RPMI7951 (cell line): ENCODE measurements at places on chromosomes 1 and 21. TPM values are rescaled to one million over a fixed set of nuclear protein-coding genes. Genes with fewer than 3 reads are reported as not detected.

HFM1 gene
- total RNA-seq = not detected in 2 replicates

LIN28A gene
- total RNA-seq = not detected in 2 replicates

GRCh38 chr1:35030756-35031446 lies 844 bp downstream of the ZMYM6 start:
- peak; percentile 48 for DNase-seq

VSIG8 gene
- 0.20 TPM in 1 of 2 replicates, not detected in the other for total RNA-seq

DNA sequence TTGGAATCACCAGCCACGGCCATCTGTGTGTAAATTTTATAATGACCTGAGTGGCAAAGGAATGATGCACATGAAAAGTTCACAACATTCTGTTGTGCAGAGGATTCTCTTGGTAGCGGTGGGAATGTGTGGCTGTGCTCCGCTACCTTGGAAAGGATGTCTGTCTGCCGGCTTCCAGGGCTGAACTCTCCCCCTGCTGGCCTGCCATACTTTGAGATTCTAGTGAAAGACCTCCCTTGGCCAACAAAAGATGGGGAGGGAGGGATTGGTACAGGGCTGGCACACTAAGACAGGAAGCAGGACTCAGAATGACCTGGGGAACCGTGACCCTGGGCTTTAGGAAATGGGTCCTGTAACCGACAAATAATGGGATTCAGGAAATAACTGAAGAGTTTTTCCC lies 194.5 kb upstream of the PLD5 start:
- DNase-seq = no peak

- DNase-seq = no peak
Measured at GRCh38 chr1:156021093-156021428, 310 bp upstream of the SSR2 start.

DNA sequence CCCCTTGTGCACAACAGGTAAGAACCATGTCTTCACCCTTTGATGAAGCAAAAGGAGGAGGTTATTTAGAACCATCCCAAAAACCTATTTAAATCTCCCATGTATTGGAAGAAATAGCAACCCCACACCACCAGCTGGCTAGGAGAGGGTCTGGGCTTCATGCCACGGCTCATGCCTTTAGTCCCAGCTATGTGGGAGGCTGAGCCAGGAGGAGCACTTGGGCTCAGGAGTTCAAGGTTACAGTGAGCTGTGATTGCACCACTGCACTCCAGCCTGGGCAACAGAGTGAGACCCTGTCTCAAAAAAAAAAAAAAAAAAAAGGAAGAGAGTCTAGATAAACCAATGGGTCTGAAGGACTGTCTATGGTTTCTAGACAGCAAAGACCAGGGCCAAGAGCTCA lies 197.9 kb upstream of the COA6 start:
- DNase-seq = no peak

DNA sequence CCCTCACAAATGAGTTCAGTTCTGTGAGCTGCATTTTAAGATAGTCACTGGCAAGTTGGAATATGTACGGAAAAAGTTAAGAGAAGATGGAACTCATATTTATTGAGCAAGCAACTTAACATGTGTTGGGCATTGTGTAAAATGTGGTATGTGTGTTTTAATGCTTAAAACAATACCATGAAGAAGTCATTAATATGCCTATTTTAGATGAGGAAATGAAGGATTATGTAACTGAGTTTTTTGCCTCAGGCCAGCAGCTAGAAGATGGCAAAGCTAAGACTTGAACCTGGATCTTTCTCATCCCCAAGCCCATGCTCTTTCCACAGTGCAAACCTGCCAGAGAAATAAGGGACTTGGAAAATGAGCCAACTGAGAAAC lies 48.9 kb downstream of the SPATA46 start:
- no peak for DNase-seq

GRCh38 chr1:176460544-176461336 lies 2.2 kb upstream of the PAPPA2 start:
- DNase-seq = no peak

DNA sequence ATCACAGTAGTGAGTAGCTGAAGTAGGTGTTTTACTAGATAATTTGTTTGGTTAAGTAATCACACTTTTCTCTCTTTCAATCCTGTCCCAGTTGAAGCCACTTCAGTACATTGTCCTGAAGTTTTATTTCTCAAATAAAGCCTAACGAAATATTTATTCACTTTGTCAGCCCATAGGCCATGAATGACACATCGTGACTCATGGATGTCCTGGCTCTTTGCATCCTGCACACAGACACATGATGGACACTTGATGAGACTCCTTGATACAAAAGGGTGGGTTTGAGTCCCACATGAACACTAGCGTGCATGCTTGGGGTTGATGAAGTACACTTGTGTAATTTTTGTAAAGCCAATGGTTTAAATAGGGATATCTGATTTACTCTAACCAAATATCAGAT lies 22.7 kb upstream of the LAMC2 start:
- DNase-seq = peak; percentile 96

- no peak for DNase-seq
Measured at GRCh38 chr1:232966663-232967062, 16.3 kb downstream of the NTPCR start.

- no peak for DNase-seq
Measured at GRCh38 chr1:112676543-112676942, 2.1 kb downstream of the MOV10 start.

DMBX1 gene
- total RNA-seq = not detected in 2 replicates

DNA sequence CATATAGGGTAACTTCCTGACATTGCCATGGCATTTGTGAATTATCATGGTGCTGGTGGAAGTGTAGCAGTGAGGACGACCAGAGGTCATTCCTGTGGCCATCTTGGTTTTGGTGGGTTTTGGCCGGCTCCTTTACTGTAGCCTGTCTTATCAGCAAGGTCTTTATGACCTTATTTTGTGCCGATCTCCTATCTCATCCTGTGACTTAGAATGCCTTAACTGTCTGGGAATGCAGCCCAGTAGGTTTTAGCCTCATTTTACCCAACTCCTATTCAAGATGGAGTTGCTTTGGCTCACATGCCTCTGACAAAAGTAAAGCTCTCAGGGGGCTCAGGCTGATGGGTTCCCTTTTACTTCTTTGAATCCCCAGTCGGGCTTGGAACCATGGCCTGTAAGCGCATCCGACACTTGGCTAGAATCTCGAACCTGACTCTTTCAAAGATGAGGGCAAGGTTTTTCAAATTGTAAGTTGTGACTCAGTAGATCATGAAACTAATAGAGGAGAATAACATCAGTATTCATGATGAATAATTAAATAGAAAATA lies 85.0 kb downstream of the GALNT2 start:
- no peak for DNase-seq

GRCh38 chr1:36761113-36761512 lies 273.2 kb downstream of the GRIK3 start:
- no peak for DNase-seq

GRCh38 chr1:84862810-84863251 lies 30.2 kb downstream of the LPAR3 start:
- no peak for DNase-seq

- no peak for DNase-seq
Measured at GRCh38 chr1:157088607-157089006, 11.0 kb downstream of the ETV3L start.

GRCh38 chr1:63320022-63320721 lies 2.2 kb upstream of the FOXD3 start:
- no peak for DNase-seq

LAMB3 gene
- 20.2 and 22.5 TPM in 2 replicates for total RNA-seq

- DNase-seq = no peak
Measured at GRCh38 chr1:82555501-82555900, 754.8 kb downstream of the ADGRL2 start.

KLHDC8A gene
- total RNA-seq = not detected in 2 replicates

GRCh38 chr1:62906428-62906886 lies 122.5 kb downstream of the ATG4C start:
- DNase-seq = peak; percentile 32

CCDC185 gene
- total RNA-seq = not detected in 2 replicates

DNA sequence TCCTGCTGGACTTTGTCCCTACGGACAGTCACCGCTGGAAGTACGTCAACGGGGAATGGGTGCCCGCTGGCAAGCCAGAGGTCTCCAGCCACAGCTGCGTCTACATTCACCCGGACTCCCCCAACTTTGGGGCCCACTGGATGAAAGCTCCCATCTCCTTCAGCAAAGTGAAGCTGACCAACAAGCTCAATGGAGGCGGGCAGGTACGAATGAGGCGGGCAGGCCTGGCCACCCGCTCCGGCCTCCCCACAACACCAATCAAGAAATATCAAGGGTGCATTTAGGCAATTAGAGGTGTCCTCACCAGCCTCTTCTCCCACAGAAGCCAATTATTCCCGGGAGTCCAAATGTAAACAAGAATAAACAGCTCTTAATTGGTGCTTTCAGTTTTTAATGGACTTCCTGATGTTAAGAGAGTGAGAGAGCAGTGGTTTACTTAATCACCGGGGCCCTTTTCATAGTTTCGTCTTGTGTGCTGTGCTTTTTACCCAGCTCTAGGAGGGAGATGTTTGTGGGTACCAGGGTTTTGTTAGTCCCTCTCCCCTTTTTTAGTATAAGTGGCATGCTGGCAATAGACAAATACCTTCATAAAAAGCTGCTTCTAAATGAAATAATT lies 10.7 kb downstream of the TBX19 start:
- no peak for DNase-seq

SPATA46 gene
- total RNA-seq = not detected in 2 replicates

DNA sequence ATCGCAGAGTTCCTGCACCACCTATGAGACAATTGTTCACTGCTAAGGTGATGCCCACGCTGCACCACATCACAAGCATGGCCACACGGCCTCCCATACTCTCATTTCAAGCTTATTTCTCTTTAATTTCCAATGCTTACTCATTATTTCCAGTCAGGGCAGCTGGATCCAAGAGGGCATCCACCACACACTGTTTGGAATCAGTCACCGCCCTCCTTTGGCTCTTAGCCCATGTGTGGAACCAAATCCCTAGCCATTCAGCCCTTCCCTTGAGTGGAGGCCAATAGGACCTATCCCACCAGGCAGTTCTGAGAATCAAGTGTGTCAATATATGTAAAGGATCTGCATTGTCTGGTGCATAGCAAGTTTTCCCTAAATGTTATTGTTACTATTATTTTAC lies 26.3 kb upstream of the PALMD start:
- no peak for DNase-seq

DNA sequence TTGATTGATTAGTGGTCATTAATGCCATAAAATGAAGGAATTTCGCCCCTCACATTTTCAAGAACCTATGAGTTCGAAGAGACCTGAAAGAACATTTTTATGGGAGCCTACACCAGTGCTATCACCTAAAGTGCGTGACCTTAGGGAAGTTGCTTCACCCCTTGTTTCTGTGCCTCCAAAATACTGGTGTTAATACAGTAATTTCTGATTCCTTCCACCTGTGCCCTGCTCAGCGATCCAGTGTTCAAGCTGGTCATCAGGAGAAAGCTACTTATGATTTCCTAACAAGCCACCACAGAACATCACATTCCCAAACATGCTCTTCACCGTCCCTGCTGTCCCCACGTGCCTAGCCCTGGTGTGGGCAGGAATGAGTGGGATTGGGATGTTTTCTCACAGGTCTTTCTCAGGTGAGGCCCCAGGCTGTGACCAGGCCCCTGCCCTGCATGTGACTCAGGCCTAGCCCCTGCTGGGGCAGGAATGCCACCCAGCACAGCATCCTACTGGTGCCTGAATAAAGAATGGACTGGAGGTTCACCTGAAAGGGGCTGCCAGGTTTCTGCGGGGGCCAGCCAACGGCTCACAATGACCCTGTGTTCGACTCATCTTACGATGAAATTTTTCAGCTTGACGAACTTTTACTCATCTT lies 60.3 kb downstream of the CD247 start:
- no peak for DNase-seq

DNA sequence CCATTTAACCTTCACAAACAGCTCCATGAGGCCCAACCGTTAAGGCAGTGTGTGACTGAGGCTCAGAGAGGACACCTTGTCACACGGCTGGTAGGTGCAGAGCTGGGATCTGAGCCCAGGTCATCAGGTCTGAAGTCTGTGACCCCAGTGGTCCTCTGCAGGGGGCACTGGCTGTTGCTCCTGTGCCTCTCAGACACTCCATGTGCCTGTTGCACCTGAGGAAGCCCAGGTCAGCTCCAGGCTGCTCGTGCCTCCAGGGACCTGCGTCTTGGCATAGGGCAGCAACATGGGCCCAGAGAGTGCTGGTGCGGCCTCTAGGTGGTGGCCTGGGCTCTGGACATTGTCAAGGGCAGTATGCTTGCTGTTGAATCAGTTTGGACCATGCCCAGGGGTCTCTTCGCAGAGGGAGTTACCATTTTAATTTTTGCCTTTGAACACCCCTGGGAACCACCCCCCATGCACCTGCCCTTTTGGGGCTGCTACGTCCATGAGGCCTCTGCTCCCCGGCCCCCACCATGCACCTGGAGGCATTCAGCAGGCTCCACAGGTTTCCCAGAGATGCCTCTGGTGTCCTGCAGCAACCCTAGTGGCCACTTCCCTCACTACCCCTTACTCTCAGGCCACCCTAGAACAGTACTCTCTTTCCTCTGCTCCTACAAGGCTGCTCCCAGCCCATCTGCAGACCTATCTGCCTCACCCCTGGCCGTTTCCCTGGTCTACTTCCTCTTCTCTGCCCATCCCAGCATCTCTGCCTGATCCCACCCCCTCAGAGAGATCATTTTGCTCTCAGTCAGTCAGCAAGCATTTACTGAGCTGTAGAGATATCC lies 25.2 kb upstream of the EPS8L3 start:
- no peak for DNase-seq

DNA sequence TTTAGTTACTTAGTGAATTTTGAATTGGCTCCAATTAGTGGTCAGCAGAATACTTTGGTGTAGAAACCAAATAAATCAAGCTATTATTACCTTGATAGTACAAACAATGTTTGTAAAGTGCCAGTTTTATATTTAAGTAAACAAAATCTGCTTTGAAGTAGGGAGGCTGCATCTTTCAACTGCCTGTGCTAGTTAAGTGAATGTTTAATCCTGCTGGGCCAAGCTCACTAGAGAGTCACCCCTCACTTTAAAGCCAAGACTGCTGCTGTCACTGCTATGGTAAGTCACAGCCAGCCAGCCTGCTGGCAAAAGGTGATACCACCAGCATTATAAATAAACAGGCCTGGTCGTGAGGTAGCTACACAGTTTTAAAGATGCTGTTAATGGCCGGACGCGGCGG lies 10.3 kb upstream of the CFAP126 start:
- DNase-seq = no peak

DNA sequence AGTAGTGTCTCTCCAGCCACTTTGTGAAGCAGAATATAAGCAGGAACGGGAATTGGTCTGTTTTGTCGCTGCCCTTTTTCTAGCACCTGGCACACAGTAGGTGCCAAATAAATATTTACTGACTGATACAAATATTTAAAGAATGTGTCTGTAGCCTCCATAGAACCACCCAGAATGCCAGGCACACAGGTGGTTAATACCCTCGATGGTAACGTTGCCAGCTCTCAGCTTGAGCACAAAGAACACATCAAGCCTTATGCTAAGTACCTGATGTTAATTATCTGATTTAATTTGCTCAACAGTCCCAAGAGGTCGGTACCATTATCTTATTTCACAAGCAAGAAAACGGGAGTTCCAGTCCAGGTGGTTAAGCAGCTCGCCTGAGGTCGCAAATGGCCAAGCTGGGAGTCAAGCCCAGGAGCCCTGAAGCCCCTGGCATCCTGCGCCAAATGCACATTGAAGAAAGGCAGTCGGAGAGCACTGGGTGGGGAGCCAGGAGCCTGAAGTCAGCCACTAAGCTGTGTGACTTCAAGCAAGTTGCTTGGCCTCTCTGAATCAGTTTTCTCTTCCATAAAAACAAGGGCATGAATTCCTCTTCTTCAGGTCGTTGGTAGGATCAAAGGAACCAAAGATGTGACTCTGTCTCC lies 26.4 kb downstream of the HSPG2 start:
- DNase-seq = no peak
